Stimulated activated CD4-positive, alpha-beta T cell treated with anti-CD3 and anti-CD28 coated beads, Interleukin-4, amount 100 ng/mL, for 48 hours (primary cell): ENCODE measurements at places on chromosomes 13 and 19.

DNA sequence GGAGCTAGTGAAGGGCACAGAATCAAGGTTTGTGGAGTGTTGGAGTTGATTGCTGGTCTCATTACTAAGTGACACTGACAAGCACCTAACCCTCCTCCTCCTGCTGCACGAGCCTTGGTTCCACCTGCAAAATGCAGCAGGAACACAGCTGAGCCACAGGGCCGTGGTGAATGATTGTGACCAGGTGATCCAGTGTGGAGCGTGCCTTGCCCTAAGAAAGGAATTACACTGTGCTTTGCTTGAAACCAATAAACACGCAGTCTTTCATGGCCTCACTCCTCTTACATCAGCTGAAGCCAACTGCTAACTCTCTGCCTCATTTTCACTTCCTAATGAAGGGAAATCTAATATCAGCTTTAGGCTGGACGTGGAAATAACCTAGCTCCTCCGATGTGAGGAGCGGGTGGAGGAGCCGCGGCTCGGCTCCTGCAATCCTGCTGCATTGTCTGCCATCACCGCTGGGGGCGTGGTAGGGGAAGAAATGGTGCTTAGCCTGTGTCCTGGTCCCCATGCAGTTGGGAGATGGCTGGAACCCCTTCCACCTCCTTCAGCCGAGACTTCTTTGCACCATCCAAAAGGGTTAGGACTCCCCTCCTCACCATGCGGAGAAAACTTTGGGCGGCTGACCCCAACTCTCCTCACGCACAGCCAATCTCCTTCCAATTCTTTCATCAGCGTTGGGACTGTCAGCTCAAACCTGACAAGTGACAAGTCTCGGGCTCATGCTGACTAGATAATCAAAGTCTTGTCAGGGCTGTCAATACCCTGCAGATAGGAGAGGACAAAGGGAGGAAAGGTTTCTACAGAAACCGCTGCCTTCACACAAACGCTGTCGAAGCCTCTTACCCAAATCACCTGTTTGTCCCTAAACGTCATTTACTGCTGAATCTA lies 427.9 kb downstream of the ZNF536 start:
- peak; percentile 16 for DNase-seq

GRCh38 chr13:27411341-27411740 lies 13.1 kb upstream of the GTF3A start:
- DNase-seq = no peak

DNA sequence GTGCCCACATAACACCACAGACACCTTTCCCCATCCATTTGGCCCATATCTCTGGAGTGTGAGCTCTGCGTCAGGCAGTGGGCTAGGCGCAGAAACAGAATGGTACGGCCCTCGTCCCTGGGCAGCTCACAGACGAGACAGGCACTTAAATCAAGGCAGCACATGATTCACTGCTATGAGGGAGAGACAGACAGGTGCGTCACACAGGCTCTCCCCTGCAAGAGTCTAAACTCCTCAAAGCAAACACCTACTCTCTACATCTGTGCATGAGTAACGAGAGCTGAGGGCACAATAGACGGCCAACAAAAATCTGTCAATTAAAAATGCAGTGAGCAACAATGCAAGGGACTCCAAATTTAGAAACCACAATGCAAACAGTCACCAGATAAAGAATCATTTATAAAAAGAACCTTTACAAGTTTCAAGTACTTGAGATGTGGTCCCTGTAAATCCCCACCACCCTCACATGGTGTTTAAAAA lies 348.9 kb downstream of the UQCRFS1 start:
- DNase-seq = no peak

GRCh38 chr13:43006893-43007631 lies 15.0 kb upstream of the EPSTI1 start:
- DNase-seq = no peak

- DNase-seq = no peak
Measured at GRCh38 chr19:18735324-18735723, 51.8 kb downstream of the CRTC1 start.

DNA sequence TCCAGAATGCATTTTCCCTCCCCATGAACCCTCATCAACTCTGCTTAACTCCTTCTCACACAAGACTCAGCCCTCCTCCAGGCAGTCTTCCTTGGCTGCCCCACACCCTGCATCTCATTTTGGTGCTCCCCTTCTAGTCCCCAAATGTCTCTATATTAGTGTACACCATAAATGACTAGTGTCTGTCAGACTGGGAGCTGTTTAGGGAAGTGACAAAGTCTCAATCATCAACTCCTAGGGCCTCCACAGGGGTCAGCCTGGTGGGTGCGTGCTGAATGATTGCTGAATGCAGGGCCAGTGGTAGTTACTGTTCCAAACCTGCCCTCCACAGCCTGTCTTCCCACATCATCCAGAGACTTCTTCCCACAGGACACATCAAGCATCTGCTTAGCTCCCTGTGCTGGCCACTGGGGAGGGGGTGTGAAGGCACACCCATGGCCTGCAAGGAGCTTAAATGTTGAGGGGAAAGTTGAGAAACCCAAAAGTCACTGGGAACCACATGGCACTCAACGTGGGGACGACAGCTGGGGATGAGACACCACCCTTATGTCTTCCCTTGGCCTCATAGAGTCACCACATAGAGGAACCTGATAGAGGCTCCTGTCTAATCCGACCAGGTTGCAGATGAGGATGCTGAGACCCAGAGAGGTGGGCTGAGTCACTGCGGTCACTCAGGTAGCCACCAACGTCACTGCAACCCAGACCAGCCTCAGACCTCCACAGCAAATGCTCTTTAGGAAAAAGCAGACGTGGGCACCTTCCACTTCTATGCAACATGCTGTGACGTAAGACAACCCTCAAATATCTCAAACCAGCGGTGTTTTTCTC lies 79.3 kb upstream of the TM9SF2 start:
- no peak for DNase-seq

DNA sequence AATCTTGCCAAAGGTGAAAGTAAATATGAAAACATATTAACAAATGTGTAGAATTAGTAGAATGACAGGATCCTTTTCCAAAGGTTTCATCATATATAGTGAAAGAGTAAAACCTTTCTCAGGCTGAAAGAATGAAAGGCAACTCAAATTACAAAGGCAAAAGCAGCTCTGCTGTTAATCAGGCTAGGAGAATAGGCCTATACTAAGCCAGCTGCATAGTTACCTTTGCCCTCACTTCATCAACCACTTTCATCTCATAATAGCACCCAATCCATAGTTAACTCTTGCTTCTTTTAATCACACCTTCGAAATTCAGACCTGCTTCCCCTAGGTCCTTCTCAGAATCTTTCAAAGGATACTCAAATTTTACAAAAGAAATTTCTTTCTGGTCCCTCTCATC lies 1167.6 kb upstream of the ATXN8OS start:
- DNase-seq = no peak

DNA sequence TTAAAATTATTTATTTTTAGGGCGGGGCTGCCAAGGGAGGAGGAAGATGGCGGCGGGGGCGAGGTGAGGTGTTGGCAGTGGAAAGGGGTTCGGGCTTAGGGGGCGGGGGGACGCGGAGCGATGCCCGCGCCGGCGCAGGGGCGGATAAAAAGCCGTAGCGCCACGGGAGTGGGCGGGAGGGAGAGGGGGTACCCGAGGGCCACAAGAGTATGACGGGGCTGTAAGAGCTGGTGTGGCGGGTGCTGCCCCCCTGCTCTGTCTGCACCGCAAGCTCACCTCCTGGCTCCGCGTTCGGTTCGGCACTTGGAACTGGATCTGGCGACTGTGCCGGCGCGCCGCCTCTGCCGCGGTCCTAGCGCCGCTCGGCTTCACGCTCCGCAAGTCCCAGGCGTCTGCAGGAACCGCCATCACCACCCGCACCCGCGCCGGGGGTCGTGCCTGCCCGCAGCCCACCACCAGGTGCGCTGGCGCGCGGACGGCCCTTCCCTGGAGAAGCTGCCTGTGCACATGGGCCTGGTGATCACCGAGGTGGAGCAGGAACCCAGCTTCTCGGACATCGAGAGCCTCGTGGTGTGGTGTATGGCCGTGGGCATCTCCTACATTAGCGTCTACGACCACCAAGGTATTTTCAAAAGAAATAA lies 265.2 kb upstream of the SGCG start:
- no peak for DNase-seq

DNA sequence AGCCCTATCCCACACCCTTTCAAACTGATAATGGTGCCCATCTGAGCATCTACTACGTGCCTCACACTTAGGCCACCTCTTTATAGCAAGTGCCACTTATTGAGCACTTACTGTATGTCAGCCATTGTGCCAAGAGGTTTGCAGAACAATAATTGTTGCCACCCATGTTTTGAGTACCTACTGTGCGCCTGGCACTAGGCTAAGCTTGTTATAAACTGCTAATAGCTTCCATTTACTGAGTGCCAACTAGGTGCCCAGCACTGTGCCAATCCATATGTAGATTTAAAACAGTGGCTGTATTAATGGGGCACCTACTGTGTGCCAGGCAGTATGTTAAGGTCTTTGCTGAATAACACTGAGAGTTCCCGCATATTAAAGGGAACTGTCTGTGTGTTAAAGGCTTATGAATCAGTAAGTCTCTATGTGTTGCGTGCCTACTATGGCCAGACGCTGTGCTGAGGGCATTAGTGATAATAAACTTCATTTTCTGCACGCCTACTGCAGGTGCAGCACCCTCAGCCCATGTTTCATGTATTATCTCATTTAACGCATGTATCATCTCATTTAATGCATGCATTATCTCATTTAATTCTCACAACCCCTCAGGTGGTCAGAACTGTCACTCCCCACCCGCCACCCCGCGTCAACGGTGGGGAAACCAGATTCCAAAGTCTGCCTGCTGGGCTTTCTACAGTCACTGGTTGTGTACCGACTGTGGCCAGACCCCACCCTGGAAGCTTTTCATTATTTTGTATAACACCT lies 105.0 kb downstream of the PTPRS start:
- no peak for DNase-seq
